ENCODE measurements at places on chromosomes 2 and 18. TPM values are rescaled to one million over a fixed set of nuclear protein-coding genes. Genes with fewer than 3 reads are reported as not detected.

GRCh38 chr2:235135990-235136561 is 184.3 kb downstream of the SH3BP4 start:
- H3K36me3 ChIP-seq = no peaks in the 10 kb centered on the region
- peak; percentile 91 for DNase-seq
- no peaks in the 10 kb centered on the region for H3K27me3 ChIP-seq
- H3K4me3 ChIP-seq = no peak overlapping the region
- no peaks in the 10 kb centered on the region for H3K4me1 ChIP-seq

DNA sequence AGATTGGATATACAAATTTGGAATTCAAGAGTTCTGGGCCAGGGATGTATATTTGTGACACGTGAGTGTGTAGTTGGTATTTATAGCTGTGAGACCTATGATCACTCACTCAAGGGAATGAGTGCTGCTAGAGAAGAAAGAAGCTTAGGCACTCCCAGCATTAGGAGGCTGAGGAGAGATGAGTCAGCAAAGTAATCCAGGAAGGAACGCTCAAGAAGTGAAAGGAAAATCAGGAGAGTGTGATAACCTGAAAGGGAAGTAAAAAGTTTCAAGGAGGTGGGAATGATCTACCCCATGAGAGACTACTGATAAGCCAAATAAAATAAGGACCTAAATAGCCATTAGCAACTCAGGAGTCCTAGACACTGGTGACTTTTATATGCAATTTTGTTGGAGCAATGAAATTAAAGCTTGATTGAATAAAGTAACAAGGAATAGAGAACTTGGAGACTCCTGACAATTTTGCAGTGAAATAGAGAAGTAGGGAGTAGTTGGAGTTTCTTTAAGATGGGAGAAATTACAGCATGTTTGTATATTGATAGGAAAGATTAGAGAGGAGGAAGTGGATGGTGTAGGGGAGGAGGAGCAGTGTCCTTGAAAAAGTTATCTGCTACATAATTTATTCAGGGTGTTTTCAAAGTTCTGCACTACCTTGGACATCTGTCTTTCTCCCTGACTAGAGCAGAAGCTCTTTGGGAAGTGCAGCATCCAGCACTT is 89.9 kb downstream of the UBE2E3 start:
- no peaks in the 10 kb centered on the region for H3K27me3 ChIP-seq
- no peaks in the 10 kb centered on the region for H3K36me3 ChIP-seq
- H3K4me1 ChIP-seq = peaks cover 16% of the 10 kb centered on the region
- no peak overlapping the region for H3K27ac ChIP-seq
- no peak for DNase-seq

DNA sequence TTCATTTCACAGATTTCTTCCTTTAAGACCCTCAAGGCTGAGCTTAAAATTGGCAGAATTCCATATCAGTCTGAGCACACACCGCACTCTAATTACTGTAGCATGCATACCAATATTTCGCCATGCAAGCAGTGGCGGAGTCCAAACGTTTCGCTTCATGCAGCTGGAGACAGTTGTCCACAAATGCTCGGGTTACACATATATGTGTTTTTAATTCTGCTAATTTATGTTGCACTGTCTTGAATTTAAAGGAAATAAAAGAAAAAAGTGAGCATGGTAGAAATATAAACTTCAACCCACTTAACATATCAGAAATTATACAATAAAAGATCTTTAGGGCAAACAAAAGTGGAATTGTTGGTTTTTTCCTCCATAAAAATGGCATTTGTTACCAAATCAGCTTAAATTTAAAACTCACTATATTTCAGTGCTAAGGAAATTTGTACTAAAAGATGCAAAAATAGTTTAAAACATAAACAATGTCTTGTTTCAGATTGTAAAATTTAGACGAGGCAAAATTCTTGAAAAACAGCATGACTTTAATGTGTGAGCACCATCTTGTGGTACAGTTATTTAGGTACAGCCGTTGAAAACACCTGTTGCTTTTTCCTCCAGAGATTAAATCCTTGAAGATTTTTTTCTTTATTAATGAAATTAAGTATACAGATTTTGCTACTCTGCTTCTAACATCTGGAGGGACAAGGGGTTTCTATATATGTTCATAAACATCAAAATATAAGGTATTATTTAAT is 24.1 kb upstream of the KANSL1L start:
- no peak for DNase-seq
- H3K4me1 ChIP-seq = no peaks in the 10 kb centered on the region
- H3K27ac ChIP-seq = no peak overlapping the region
- H3K27me3 ChIP-seq = no peaks in the 10 kb centered on the region

- no peaks in the 10 kb centered on the region for H3K27me3 ChIP-seq
- peaks cover 5% of the 10 kb centered on the region for H3K4me1 ChIP-seq
- no peak overlapping the region for H3K27ac ChIP-seq
- no peak overlapping the region for H3K4me3 ChIP-seq
- peaks cover 27% of the 10 kb centered on the region for H3K36me3 ChIP-seq
- no peak for DNase-seq
Observed at GRCh38 chr2:120279708-120280107, 27.1 kb downstream of the RALB start.

- H3K36me3 ChIP-seq = no peaks in the 10 kb centered on the region
- H3K4me1 ChIP-seq = no peaks in the 10 kb centered on the region
Observed at GRCh38 chr2:133975676-133976428, 278.0 kb upstream of the MGAT5 start.

DNA sequence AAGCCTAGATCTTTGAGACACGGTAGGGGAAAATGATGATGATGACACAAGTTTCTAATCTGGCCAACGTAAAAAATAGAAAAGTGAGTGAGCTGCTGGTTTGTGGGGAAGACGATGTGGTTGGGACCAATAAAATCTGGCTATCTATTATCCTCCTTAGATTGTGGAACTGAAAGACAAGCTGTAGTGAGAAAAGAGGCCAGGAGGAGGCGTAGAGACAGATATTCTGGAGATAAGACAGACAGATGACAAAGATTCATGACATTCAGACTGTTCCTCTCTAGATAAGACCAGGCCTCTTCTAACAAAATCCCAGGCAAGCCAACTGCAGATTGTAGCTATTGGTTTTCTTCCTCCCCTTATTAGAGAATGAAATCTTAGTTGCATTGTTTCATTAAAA is 376.3 kb upstream of the UBE2E3 start:
- H3K27me3 ChIP-seq = no peaks in the 10 kb centered on the region
- no peak overlapping the region for H3K27ac ChIP-seq
- no peak overlapping the region for H3K4me3 ChIP-seq
- H3K36me3 ChIP-seq = no peaks in the 10 kb centered on the region
- peak; percentile 77 for DNase-seq
- no peaks in the 10 kb centered on the region for H3K4me1 ChIP-seq

- no peaks in the 10 kb centered on the region for H3K36me3 ChIP-seq
- H3K4me3 ChIP-seq = no peak within 1 kb of the TSS
- no peak for DNase-seq
- H3K27me3 ChIP-seq = peaks cover 9% of the 10 kb centered on the region
- no peak within 1 kb of the TSS for H3K27ac ChIP-seq
- H3K4me1 ChIP-seq = peaks cover 4% of the 10 kb centered on the region
Observed at GRCh38 chr2:203706403-203706802, at the start of gene CD28. TSS of gene CD28 (plus strand) at chr2:203706639. CDS start at chr2:203706697, 58 bp downstream.

Gene ZNG1B
- total RNA-seq = 47.2 TPM

DNA sequence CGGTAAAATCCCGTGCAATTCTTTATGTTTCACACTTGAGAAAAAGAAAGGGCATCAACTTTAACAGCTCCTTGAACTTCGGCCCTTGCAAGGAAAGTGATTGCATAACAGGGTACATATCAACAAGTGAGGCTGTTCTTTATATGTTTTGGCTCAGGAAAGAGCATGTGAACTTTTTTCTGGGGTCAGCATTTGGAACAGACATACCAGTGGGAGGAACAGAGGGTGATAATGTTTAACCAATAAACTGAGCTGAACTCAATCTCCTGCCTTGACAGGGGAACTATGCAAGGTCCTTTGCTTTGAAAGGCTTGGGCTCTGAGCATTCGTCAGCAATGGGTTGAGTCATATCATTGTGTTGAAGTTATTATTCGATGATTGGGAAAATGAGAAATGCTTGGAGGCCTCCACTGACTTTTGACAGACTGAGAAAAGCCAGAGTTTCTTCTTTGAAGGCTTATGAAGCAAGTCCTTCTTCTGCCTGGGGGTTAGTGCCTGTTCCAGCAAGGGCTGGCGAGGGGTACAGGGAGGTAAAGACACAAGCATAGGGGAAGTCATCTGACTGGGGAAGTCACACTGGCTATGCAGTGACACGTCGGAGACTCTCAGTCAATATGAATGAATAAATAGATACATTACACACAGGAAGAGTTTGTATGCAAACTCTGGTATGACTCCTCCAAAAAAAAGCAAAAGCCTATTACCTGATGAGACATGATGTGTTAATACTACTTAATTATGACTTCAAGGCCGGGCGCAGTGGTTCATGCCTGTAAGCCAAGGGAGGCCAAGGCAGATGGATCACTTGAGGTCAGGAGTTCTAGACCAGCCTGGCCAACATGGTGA is 57.2 kb downstream of the CYB5A start:
- no peak overlapping the region for H3K27ac ChIP-seq
- H3K4me1 ChIP-seq = no peaks in the 10 kb centered on the region
- H3K36me3 ChIP-seq = no peaks in the 10 kb centered on the region
- no peak for DNase-seq
- no peaks in the 10 kb centered on the region for H3K27me3 ChIP-seq
- no peak overlapping the region for H3K4me3 ChIP-seq

GRCh38 chr2:55827855-55828254 is 95.7 kb downstream of the EFEMP1 start:
- no peaks in the 10 kb centered on the region for H3K27me3 ChIP-seq
- H3K4me1 ChIP-seq = no peaks in the 10 kb centered on the region
- no peak overlapping the region for H3K4me3 ChIP-seq
- DNase-seq = no peak

DNA sequence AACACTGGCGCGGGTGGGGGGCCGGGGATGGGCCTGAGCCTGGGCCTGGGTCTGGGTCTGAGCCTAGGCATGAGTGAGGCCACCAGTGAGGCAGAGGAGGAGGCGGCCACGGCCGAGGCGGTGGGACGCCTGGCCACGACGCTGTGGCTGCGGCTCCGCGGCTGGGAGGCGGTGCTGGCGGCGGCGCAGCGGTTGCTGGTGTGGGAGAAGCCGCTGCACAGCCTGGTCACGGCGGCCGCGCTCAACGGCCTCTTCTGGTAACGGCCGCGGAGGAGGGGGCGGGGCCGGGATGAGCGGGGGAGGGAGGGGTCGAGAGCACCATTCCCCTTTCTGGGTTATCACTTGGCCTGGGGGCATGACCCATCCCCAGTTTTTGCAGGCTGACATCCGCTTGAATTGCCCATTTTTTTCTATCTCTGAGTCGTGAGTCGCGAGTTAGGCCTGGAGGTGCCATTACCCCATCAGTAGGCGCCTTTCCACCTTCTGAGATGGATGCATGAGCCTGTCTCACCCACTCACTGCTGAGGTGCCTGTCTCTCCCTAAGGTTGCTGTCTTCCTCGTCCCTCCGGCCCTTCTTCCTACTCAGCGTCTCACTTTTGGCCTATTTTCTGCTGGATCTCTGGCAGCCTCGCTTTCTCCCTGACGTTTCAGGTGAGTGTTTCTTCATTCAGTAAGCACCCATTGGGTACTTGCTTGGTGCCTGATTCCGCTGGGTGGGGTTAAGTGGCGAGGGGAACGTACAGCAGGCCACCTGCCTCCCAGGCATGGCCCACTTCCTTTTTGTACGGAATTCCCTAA is 501 bp downstream of the RETREG2 start:
- peak overlapping the region; percentile 57 for H3K27ac ChIP-seq
- peaks cover 56% of the 10 kb centered on the region for H3K36me3 ChIP-seq
- H3K4me3 ChIP-seq = peak overlapping the region; percentile 96
- H3K27me3 ChIP-seq = no peaks in the 10 kb centered on the region

GRCh38 chr2:144078106-144078505 is 441.8 kb downstream of the ZEB2 start:
- no peak overlapping the region for H3K27ac ChIP-seq
- H3K36me3 ChIP-seq = no peaks in the 10 kb centered on the region
- no peak for DNase-seq

Measured in endodermal cell (in vitro differentiated cells).